GM23248 (cell line): ENCODE measurements at places on chromosomes 6 and 20. TPM values are rescaled to one million over a fixed set of nuclear protein-coding genes. Genes with fewer than 3 reads are reported as not detected.

SAPCD1 gene
- polyA plus RNA-seq: 0.85 and 1.3 TPM in 2 replicates

KCNQ5 gene
- polyA plus RNA-seq: 4.9 and 5.7 TPM in 2 replicates

COL9A3 gene
- polyA plus RNA-seq: 0.25 TPM in 1 of 2 replicates, not detected in the other

WFDC12 gene
- polyA plus RNA-seq: not detected in 2 replicates

TRIM10 gene
- not detected in 2 replicates for polyA plus RNA-seq

- peaks cover 6% of the 10 kb centered on the region for H3K36me3 ChIP-seq
- no peak for DNase-seq
- H3K27me3 ChIP-seq: no peaks in the 10 kb centered on the region
- no peak overlapping the region for H3K4me3 ChIP-seq
- H3K27ac ChIP-seq: no peak overlapping the region
These were observed 66.4 kb downstream of the PHF20 start for GRCh38 chr20:35838205-35838604.
